ENCODE measurements at places on chromosomes 16 and 17. TPM values are rescaled to one million over a fixed set of nuclear protein-coding genes. Genes with fewer than 3 reads are reported as not detected.

The GRN gene
- 385 TPM for total RNA-seq

The RNF222 gene
- total RNA-seq = not detected

The KRTAP4-3 gene
- not detected for total RNA-seq

The HOXB9 gene
- total RNA-seq = not detected

The PRSS27 gene
- total RNA-seq = 1.1 TPM

All from bronchial smooth muscle cell (primary cell).